ENCODE measurements at places on chromosomes 7 and 10. TPM values are rescaled to one million over a fixed set of nuclear protein-coding genes. Genes with fewer than 3 reads are reported as not detected.

DNA sequence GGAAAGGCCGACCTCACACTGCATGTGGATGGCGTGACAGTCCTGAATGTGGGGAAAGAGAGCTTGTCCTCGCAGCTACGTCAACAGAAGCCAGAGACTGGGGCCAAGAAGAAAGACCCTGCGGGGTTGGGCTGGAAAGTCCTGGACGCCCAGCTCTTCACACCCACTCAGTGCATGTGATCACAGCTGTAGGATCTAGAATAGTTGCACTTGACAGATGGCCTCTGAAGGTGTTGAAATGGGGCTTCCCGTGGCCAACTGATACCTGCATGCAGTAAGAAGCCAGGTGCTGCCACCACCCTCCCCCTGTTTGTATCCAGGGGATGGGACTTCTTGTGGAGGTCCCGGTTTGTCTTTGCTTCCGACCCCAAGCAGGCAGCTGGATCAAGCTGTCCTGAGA, 34.1 kb upstream of the OCM2 start:
- no peaks in the 10 kb centered on the region for H3K4me1 ChIP-seq
- no peaks in the 10 kb centered on the region for H3K27me3 ChIP-seq
- DNase-seq: no peak
- H3K27ac ChIP-seq: no peak overlapping the region
- H3K4me3 ChIP-seq: no peak overlapping the region
- H3K36me3 ChIP-seq: no peaks in the 10 kb centered on the region

GRCh38 chr10:131024259-131025131, 287.0 kb downstream of the TCERG1L start:
- no peaks in the 10 kb centered on the region for H3K4me1 ChIP-seq
- H3K27me3 ChIP-seq: no peaks in the 10 kb centered on the region
- no peak for DNase-seq
- no peaks in the 10 kb centered on the region for H3K36me3 ChIP-seq
- no peak overlapping the region for H3K4me3 ChIP-seq
- no peak overlapping the region for H3K27ac ChIP-seq

The BEND7 gene
- 3.7 TPM for polyA plus RNA-seq

- H3K27me3 ChIP-seq: no peaks in the 10 kb centered on the region
- no peak overlapping the region for H3K4me3 ChIP-seq
- H3K36me3 ChIP-seq: no peaks in the 10 kb centered on the region
- DNase-seq: no peak
- H3K4me1 ChIP-seq: no peaks in the 10 kb centered on the region
- no peak overlapping the region for H3K27ac ChIP-seq
These were observed 45.5 kb upstream of the ZNRF2 start for GRCh38 chr7:30238721-30239441.

DNA sequence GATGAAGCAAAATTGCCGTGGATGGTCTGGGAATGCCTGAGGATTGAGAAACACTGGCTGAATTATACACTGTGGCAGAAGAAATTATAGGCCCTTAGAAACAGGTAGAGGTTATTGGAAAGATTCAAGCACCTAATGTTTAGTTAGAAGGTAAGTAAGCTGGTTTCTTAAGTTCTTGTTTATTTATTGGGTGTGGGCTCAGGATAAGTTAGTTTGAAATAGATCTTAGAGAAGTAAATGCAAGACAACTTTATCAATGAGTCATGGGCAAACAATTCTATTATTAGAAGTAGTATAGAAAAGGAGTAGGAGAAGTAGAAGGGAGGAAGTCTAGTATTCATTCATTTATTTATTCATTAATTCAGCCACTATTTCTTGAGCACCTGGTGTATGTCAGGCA, 96.5 kb downstream of the KAT6B start:
- H3K36me3 ChIP-seq: no peaks in the 10 kb centered on the region
- H3K4me1 ChIP-seq: peaks cover 29% of the 10 kb centered on the region
- DNase-seq: no peak
- no peak overlapping the region for H3K4me3 ChIP-seq

DNA sequence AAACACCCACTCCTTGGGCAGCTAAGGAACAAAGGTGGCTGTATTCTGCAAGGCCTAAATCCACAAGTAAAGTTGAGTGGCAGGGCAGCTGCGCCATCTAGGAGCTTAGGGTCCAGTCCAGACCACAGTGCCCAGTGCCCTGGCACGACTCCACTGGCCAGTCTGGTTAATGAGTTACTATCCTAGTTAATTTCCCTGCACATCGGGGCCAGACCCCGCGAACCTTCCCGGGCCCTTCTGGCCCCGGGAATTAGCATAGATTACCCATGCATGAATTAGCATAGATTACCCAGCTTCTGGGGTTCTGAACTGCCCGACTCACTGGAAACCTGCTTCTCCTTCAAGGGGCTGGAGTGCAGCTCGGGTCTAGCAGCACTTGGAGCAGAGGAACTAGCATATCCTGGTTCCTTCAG, 3.2 kb upstream of the EMX2 start:
- H3K27me3 ChIP-seq: peaks cover 100% of the 10 kb centered on the region
- H3K36me3 ChIP-seq: no peaks in the 10 kb centered on the region
- H3K27ac ChIP-seq: no peak overlapping the region
- peak; percentile 28 for DNase-seq
- H3K4me3 ChIP-seq: no peak overlapping the region

GRCh38 chr7:28239823-28240204, 59.2 kb upstream of the JAZF1 start:
- H3K4me1 ChIP-seq: peaks cover 37% of the 10 kb centered on the region
- no peak overlapping the region for H3K4me3 ChIP-seq

DNA sequence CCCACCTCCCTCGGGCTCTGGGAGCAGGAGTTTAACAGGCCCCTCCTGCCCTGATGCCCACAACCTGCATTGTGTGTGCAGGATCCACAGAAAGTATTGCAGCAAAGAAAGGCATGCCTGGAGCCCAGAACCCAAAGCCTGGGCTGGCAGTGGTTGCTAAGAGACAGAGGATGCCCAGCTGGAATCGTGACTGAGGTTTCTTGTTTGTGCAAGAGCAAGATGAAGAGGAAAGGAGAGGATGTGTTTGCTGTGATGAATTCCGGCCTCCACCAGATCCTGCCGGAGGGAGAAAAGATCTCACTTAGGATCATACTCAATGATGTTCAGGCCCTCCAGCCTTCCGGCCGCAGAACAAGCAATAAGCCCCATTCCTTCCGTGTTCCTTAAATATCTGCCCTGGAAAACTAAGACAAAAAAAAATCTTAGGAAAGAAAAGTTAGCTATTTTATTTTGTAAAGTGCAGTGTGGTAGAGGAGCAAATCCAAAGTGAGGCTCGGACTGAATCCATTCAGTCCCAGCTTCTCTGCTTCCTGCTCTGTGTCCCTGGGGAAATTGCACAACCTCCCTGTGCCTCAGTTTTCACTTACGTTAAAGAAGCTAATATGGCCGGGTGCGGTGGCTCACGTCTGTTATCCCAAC, 57.1 kb downstream of the SLIT1 start:
- no peaks in the 10 kb centered on the region for H3K36me3 ChIP-seq
- no peak for DNase-seq
- no peaks in the 10 kb centered on the region for H3K4me1 ChIP-seq
- no peak overlapping the region for H3K27ac ChIP-seq

The DDX50 gene
- 33.0 TPM for polyA plus RNA-seq

The GRM8 gene
- 1.7 TPM for polyA plus RNA-seq

The CALY gene
- polyA plus RNA-seq: 9.0 TPM

- peak; percentile 65 for DNase-seq
- peaks cover 2% of the 10 kb centered on the region for H3K4me1 ChIP-seq
- H3K27ac ChIP-seq: no peak overlapping the region
- no peaks in the 10 kb centered on the region for H3K27me3 ChIP-seq
- H3K36me3 ChIP-seq: peaks cover 10% of the 10 kb centered on the region
These were observed 3.6 kb downstream of the ZSCAN21 start for GRCh38 chr7:100053215-100053614.

The SUN1 gene
- polyA plus RNA-seq: 63.3 TPM

GRCh38 chr7:139317939-139318505, 23.1 kb upstream of the FMC1 start:
- no peak overlapping the region for H3K27ac ChIP-seq
- no peaks in the 10 kb centered on the region for H3K4me1 ChIP-seq
- H3K27me3 ChIP-seq: no peaks in the 10 kb centered on the region
- no peaks in the 10 kb centered on the region for H3K36me3 ChIP-seq
- H3K4me3 ChIP-seq: no peak overlapping the region

The DHTKD1 gene
- 20.2 TPM for polyA plus RNA-seq

DNA sequence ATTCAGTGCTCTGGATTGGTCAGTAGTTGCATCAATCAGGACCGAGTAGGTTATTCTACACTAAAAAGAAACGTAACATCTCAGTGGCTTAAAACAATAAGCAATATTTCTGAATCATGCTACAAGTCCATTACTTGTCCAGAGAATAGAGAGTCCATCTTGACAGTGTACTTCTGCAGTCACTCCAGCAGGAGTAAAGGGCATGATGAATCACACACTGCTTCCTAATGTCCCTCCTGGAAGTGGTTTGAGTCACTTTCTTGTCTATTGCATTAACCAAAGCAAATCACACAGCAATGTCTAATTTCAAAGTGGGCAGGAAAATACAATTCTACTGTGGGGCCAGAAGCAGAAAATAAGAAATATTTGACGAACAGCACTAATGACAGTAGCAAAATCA, 124.8 kb downstream of the TSPAN12 start:
- H3K27ac ChIP-seq: no peak overlapping the region
- H3K4me1 ChIP-seq: peaks cover 7% of the 10 kb centered on the region
- no peaks in the 10 kb centered on the region for H3K36me3 ChIP-seq
- H3K27me3 ChIP-seq: no peaks in the 10 kb centered on the region
- no peak overlapping the region for H3K4me3 ChIP-seq
- DNase-seq: no peak

The DHX32 gene
- 7.2 TPM for polyA plus RNA-seq

DNA sequence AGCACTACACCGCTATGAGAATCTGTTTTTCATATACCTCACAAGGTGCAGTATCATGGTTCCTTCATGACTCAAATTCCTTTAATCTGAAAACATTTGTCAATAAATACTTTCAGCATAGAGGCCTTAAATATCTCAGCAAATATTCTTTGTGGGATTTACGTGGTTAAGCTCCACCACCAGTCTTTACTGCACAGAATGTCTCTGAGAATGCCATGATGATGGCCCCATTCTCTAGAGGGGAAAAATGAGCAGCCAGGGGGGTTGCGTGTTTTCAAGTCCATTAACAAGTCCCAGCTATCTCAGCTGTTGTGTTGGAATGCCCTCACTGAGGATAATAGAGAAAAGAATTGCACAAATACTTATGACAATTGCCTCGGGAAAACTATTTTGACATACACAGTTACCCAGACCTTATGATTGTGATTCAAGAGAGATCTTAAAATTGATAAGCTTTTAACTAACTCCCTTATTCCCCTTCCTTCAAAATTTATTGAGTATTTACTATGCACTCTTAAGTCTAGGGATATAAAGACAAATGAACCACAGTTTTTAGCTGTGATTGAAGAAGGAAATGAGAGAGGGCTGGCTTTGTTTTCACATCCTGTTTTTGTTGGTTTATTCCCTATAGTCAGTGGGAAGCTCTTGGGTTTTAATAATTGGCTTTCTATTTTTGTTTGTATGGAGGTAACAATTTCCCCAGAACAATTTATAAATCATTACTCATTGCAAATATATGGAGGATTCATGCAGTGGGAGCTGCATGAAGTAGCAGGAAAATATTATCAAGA, 176.5 kb upstream of the VWC2 start:
- no peaks in the 10 kb centered on the region for H3K4me1 ChIP-seq
- no peak overlapping the region for H3K27ac ChIP-seq
- no peaks in the 10 kb centered on the region for H3K27me3 ChIP-seq
- no peaks in the 10 kb centered on the region for H3K36me3 ChIP-seq

The RTKN2 gene
- 11.7 TPM for polyA plus RNA-seq

GRCh38 chr7:28383975-28384374, 28.3 kb upstream of the CREB5 start:
- H3K27me3 ChIP-seq: no peaks in the 10 kb centered on the region
- no peaks in the 10 kb centered on the region for H3K4me1 ChIP-seq
- DNase-seq: no peak
- H3K27ac ChIP-seq: no peak overlapping the region
- H3K36me3 ChIP-seq: no peaks in the 10 kb centered on the region

All from GM23338 (cell line).